Activated CD4-positive, alpha-beta T cell treated with anti-CD3 and anti-CD28 coated beads for 36 hours (primary cell): ENCODE measurements at places on chromosomes 7 and 10. TPM values are rescaled to one million over a fixed set of nuclear protein-coding genes. Genes with fewer than 3 reads are reported as not detected.

GRCh38 chr7:2314209-2314955 is at the start of gene SNX8:
Gene SNX8, minus strand, starts transcription at chr7:2314441. Its CDS starts 20 bp downstream, at chr7:2314421.
- DNase-seq: peak; percentile 97

DNA sequence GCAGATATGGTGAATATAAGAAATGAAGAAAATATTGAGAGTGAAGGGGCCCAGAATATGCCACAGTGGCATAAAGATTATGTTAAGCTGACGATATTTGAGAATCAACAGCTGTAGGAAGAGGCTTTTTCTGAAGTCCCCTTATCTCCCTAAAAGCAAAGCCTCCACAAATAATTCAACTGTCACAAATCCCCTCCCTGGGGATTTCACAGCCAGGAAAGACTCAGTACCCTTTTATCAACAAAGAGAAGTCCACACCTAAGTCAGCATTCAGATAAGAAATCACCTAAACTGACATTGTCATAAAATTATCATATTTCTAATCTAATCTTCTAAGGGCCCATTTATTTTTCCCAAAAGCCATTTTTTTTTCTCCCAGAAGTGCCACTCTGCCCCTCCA is 284.9 kb upstream of the VWC2 start:
- DNase-seq: no peak

GRCh38 chr7:40622941-40623501 is 488.2 kb downstream of the SUGCT start:
- DNase-seq: no peak

RHBDD2 gene
- total RNA-seq: 23.2 TPM

SEMA3D gene
- total RNA-seq: not detected

DNA sequence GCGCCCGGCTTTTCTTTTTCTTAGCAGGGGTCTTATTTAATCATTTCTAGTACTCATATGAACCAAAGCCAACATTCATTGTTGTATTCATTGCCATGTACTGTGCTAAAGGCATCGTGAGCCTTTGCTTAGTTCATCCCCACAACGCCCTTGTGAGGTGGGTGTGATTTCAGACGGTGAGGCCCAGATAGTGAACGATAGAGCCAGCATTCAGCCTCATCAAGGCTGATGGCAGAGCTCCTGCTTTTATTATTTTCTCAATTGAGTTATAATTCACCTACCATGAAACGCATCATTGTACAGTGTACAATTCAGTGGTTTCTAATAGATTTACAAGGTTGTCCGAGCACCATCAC is 50.1 kb downstream of the HK1 start:
- DNase-seq: no peak

FAM171A1 gene
- total RNA-seq: 4.1 TPM

DNA sequence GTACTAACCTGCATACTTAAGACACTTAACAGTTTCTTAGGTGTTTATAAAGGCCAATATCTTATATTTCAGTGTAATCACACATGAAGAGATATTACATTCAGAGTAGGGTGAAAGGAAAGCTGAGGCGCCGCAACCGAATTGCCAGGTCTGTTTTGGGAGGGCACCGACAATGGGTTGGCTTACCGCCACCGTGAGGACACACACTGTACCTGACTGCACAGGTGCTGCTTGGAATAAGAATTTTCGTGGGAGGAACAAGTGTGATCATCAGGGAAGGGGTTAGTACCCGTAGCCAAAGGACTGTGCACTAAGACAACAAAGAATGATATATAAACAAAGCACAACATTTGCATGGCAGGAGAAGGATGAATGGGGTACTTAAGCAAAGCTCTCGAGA is 591.8 kb downstream of the SUGCT start:
- no peak for DNase-seq

GRCh38 chr10:29022513-29022912 is 266.4 kb upstream of the LYZL1 start:
- DNase-seq: no peak

GRCh38 chr10:48526011-48526821 is 78.7 kb downstream of the ARHGAP22 start:
- no peak for DNase-seq

DNA sequence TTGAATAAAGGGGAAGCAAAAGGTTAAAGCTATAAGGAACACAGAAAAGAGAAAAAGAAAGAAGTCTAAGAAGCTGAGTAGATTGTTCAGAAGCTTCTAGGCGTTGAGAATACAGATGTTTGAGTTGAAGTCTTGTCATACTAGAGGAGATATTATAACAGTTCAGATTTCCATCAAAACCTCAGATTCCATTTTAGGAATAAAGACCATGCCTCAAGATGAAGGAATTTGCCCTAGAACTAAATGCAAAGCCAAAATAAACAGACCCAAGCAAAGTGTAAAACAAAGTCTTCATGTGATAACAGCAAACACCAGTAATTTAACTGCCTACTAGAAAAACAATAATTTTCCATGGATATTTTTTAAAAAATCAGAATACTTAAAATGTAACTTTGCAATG is 476.5 kb upstream of the POT1 start:
- no peak for DNase-seq

DNA sequence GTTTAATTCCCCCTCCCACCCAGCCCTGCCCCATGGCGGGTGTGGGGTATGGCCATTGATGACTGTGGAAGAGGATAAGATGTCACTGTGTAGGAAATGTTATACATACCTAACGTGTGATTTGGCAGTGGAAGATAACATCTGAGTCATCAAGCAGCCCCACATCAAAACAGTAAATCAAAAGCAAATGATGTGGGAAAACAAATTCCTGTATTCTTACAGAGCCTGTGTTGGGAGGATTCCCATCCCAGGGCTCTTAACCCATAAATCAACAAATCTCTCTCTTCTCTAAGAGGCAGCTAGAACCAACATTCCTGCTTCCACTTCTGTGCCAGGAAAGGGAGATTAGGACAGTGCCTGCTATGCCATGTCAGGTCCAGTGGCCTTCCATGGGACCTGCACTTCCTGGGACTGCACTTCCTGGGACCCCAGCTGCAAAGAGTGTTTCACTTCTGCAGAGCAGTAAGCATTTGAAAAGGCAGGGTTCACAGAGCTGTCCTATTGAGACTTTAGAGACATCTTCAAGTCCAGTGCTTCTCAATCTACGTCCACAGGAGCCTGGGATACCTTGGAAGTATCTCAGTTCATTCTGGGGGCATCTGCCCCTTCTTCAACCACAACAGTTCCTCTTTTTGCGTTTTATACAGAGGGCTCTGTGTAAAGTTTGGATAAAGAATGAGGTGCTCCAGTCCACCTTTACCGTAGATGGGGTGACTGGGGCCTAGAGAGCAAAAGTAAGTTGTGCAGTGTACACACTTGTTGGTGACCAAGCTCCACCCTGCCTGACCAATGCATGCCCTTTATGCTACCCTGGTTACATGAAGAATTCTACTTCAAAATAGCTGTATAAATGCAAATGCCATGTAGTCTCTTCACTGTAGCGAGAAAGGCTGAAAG is 45.7 kb downstream of the ATXN7L1 start:
- no peak for DNase-seq

GRCh38 chr10:68135922-68136792 is 26.9 kb downstream of the MYPN start:
- no peak for DNase-seq

TMEM139 gene
- total RNA-seq: 1.2 TPM

SFRP5 gene
- total RNA-seq: not detected

GRCh38 chr7:126079581-126079980 is 1150.0 kb upstream of the POT1 start:
- DNase-seq: no peak

GRCh38 chr10:122659126-122659525 is 40.5 kb downstream of the C10orf120 start:
- no peak for DNase-seq

GRCh38 chr7:156402255-156402654 is 238.3 kb upstream of the RNF32 start:
- DNase-seq: no peak

GRCh38 chr10:21519941-21520436 is 5.5 kb downstream of the SKIDA1 start:
- peak; percentile 29 for DNase-seq

DNA sequence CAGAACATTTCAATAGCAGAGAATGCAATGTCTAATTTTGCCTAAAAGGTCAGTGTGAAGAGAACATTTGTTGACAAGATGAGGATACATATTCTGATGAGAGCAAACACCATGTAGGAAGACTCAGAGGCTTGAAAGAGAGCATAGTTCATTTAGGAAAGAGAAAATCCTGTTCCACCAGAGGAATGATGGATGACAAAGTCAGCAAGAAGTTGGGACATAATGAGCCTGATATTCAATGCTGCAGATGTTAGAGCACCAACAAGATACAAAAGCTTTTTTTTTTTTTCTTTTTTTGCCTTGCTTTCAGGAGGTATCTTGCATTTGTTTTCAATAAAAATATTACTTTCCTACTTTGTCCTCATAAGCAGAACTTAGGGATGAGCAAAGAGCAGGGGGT is 952.0 kb upstream of the C7orf33 start:
- DNase-seq: no peak

DNA sequence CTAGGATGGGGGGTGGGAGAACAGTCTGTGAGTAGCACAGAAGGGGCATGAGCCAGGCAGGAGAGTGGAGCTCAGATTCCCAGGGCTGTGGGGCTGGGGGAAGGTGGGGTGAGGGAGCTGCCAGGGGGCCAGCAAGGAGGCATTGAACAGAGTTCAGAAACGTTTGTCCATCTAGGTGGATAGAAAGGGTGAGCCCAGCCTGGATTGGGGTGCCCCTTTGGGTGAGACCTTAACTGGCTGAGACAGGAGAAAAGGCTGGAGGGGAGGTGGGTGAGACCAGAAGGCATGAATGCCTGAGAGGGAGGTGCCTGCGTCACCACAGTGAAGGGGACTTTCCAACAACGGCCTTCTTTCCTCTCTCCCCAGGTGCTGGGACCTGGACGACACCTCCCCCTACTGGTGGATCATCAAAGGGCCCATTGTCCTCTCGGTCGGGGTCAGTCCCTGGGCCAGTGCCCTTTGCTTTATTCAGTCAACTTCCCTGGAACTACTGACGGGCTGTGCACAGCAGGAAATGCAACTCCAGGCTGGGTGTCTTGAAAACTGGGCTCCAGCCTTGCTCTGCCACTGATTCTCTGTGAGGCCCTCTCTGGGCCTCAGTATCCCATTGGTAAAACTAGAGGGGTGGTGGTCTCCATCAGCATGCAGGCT is 11.0 kb downstream of the GHRHR start:
- peak; percentile 81 for DNase-seq

DNA sequence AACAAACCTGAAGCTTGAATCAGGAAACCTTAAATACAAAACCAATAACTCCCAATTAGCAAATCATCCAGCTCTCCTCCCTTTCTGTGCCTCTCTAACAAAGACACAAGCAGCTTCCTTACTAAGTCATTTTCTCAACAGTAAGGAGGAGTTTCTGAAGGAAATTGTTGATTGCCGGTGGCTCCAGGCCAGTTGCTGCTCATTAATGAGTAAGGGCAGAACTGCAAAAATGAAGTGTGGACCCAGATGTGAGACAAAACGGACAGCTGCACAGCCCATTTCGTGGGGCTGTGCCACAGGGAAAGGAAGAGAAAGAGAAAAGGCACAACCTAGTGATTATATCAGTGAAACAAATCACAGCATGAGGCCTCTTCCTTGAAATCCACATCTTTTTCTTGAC is 42.8 kb upstream of the RHOBTB1 start:
- no peak for DNase-seq

GRCh38 chr10:123100030-123100762 is 35.6 kb upstream of the HMX3 start:
- DNase-seq: no peak

DNA sequence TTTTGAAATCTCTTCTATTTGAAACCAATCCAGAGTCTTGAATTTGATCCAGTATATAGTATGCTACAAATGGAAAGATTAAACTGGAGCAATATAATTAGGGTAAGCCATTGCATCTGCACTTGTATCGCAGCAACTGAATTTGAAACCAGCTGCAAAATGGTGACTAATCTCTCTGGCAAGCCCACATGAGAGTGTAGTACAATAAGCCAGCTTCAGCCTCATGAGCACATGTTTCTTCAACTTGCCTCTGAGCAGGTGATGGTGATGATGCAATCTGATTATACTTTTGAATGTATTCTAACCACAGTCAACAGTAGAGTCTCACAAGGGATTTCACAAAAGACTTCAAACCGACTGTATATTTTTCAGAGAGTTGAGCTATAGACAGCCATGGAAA is 829 bp upstream of the RPA3 start:
- DNase-seq: peak; percentile 66

DNA sequence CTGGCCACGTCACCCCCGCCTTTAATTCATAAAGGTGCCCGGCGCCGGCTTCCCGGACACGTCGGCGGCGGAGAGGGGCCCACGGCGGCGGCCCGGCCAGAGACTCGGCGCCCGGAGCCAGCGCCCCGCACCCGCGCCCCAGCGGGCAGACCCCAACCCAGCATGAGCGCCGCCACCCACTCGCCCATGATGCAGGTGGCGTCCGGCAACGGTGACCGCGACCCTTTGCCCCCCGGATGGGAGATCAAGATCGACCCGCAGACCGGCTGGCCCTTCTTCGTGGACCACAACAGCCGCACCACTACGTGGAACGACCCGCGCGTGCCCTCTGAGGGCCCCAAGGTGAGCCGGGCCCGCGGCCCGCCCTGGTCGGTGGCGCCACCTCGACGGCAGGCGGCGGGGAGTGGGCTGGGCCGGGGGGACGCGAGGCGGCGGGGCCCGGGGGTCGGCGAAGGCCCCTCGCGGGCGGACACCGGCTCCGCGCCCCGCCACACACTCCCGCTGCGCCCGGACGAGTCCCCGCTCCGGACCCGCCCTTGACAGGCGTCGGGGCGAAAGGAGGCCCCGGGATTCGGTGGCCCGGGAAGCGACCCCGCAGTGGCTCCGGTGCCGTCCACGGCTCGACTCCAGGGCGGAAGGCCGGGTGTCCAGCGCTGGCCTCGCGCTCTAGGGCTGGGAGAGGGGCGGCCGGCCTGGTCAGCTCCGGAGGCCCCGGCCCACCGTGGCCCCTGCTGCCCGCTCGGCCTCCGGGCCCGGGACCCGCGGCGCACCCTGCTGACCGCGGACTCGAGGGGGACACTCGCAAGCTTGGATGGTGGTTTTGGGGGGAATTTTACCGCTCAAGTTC is 557 bp downstream of the BAG3 start:
- peak; percentile 45 for DNase-seq

DNA sequence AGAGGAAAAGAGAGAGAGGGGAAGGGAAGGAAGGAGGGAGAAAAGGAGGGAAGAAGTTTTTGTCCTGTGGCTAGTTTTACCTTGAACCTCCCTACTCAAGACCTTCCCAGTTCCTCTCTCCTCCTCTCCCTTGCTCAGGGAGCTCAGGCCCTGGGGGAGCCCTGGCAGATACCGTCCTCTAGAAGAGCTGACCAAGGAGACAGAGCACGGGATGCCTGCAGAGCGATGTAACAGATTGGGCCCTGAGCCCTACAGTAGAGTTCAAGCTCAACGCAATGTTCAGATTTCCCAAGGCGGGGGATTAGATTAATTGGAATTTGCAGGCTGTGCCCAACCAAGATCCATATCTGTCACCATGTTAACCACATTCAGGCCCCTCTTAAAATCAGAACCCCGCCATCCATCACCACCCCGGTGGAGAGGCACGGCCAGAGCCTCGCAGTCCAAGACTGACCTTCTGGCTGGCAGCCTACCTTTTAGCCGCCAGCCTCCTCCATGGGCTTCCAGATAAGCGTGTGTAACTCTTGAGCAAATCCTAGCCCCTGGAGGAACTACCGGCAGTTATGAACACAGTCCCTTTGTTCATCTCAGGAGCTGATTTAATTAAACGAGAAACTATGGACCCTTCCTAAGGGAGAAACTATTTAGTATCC is 70.6 kb downstream of the KCNMA1 start:
- no peak for DNase-seq
